ENCODE measurements at places on chromosomes 5 and 9. TPM values are rescaled to one million over a fixed set of nuclear protein-coding genes. Genes with fewer than 3 reads are reported as not detected.

DNA sequence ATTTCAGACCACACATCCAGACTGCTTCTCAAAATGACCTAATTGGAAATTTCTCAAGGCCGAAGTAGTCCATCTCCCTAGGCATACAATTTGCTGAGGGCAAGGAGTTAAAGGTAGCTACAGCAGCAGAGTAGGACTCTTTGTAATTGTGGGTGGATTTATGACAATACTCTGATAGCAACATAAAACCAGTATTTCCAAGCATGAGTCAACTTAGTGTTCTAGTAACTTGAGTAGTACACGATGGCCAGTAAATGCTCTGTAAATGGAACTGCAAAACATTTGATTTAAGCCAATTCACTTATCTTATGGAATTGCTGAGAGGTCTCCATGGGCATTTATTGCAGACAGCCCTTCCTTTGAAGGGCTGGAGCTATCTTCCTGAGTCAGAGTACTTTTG lies 352.2 kb downstream of the PLK2 start:
- DNase-seq: no peak

DNA sequence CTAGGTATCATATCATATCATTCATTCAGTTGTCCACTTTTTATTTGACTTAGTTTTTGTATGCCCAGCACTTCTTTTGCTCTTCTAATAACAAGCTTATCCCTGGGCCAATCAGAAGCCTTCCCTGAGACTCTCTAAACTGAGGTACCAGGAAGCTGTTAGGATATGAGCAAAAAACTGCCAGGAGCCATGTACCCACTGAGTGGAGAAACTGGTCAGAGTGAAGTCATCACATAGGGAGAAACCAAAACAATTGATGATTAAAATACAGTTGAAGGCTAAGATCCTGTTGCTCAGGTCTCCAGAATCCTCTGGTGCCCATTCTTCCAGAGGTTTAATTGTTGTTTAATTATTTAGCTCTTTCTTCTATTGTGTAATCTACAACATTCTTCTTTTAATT lies 120.2 kb downstream of the KIAA0825 start:
- DNase-seq: no peak

- DNase-seq: peak; percentile 79
Measured at GRCh38 chr9:72557549-72557948, 36.1 kb downstream of the TMC1 start.

GRCh38 chr9:122941582-122942234 lies 888 bp downstream of the RABGAP1 start:
- peak; percentile 11 for DNase-seq

The LCN12 gene
- total RNA-seq: 1.3 TPM

The MEIKIN gene
- total RNA-seq: 39.2 TPM

DNA sequence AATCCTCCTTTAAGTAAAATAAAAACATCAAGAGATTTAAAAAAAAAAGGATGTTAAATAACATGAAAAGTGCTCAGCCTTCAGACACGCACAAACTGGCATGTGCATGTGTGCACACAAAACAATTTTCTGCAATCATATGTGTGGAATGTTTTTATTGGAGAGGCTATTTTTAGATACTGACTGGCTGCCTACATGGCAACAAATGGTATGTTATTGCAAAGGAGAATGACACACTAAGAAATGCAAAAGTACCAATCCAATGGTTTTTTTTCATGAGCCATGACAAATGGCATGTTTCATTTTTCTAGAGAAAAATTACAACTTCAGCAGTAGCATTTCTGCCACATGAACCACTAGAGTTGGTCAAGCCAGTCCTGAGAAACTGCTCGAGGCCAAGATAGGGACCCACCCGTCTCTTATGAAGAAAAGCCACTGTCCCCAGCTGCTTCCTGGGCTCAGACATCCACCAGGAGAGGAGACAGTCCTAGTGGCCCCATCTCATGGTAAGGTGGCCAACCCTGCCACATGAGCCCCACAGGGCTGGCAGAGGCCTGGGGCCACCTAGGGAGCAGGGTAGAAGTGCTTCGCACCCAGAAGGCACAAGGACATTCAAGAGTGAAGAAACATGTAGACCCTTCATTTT lies 116.4 kb downstream of the MYO10 start:
- no peak for DNase-seq

- DNase-seq: no peak
Measured at GRCh38 chr5:59182760-59183159, 599.9 kb downstream of the RAB3C start.

The C5orf46 gene
- not detected for total RNA-seq

GRCh38 chr5:148290271-148291195 lies 21.7 kb upstream of the SPINK7 start:
- DNase-seq: no peak

- DNase-seq: no peak
Measured at GRCh38 chr5:19855931-19856330, 132.1 kb downstream of the CDH18 start.
